ENCODE measurements at places on chromosomes 11 and 22. TPM values are rescaled to one million over a fixed set of nuclear protein-coding genes. Genes with fewer than 3 reads are reported as not detected.

The MFRP gene
- polyA plus RNA-seq, result not detected

- no peak for DNase-seq
- H3K4me3 ChIP-seq, result no peak overlapping the region
- H3K27me3 ChIP-seq, result peaks cover 5% of the 10 kb centered on the region
- no peaks in the 10 kb centered on the region for H3K36me3 ChIP-seq
- no peak overlapping the region for H3K27ac ChIP-seq
Measured at GRCh38 chr11:133966172-133966651, 9.4 kb upstream of the IGSF9B start.

DNA sequence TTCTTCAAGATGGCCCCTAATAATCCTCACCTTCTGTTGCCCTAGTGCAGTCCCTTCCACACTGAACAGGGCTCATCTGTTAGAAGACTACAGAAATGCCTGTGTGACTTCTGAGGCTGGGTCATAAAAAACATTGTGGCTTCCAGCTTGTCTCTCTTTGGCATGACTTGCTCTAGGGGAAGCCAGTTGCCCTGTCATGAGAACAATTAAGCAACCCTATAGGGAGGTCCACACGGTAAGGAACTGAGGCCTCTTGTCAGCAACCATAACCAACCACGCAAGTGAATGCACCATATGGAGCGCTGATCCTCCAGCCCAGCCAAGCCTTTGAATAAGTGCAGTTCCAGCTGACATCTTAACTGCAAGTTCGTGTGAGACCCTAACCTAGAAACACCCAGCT is 2.6 kb downstream of the LIPT2 start:
- no peak overlapping the region for H3K4me3 ChIP-seq
- no peaks in the 10 kb centered on the region for H3K27me3 ChIP-seq
- peaks cover 20% of the 10 kb centered on the region for H3K4me1 ChIP-seq
- no peak overlapping the region for H3K27ac ChIP-seq
- DNase-seq, result no peak

DNA sequence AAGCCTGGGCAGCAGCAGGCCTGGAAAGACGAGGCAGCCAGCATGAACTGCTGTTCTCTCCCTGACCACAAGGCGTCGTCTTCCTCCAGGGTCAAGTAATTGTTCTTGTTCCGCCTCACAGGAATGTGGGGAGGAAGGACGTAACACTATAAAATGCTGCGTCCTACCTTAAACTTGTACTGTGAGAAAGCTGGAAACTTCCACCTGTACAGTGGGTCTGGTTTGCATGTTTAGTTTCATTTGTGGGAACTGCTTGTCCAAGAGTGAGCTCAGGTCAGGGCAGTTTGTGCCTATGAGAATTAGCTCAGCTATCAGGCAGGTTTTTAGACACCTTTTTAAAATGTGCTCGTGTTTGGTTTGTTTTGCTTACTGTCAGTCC is 55.2 kb downstream of the PANX1 start:
- DNase-seq, result no peak
- no peak overlapping the region for H3K4me3 ChIP-seq
- no peaks in the 10 kb centered on the region for H3K4me1 ChIP-seq
- no peaks in the 10 kb centered on the region for H3K27me3 ChIP-seq
- peaks cover 23% of the 10 kb centered on the region for H3K36me3 ChIP-seq

The SLC39A13 gene
- polyA plus RNA-seq, result 21.9 TPM

The MED15 gene
- polyA plus RNA-seq, result 35.4 TPM

The NCF4 gene
- 63.6 TPM for polyA plus RNA-seq

DNA sequence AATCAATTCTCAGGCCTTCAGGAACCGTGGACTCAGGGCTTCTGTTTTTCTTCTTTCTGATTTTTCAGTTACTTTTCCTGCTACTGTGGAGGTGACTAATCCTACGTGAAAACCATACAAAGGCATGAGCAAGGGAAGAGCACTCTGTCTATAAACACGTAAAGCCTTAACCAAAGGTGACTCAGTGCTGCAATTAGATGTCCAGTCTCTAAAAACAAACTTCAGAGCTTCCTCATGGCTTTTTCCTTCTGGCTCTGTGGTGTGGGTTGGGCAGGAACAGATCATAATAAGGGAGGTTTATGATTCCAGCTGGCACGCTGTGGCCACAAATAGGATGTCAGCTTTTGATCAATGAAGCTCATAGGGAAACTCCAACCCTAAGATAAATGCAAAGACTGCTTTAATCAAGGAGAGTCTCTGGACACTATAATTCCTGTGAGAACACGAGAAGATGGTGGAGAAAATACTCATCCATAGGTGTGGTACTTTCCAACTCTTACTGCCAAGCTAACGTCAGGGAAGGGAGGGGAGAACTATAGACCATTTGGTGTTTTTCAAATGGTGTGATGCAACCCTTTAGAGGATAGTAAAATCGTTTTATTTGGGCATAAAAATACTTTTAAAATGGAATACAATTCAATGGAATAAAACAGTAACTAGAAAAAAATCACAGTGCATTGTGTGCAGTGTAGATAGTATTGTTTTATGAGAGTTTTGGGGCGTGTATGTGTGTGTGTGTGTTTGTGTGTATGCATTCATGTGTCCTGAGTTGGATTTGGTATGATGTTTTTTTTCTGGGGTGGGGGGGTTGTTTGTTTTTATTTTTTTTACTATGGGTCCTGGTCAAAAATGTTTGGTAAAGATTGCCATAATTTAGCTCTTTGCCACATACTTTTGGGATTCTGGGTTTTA is at the start of gene NXPE2:
Gene NXPE2 (plus strand): TSS at position 403 of the 912 bp plus-strand sequence. CDS start 49 bp downstream, at position 452.
- H3K4me3 ChIP-seq, result no peak within 1 kb of the TSS
- no peaks in the 10 kb centered on the region for H3K27me3 ChIP-seq
- H3K36me3 ChIP-seq, result no peaks in the 10 kb centered on the region
- no peak for DNase-seq
- no peaks in the 10 kb centered on the region for H3K4me1 ChIP-seq

The HTATIP2 gene
- 108 TPM for polyA plus RNA-seq

GRCh38 chr11:116611998-116612620 is 160.7 kb downstream of the BUD13 start:
- no peak for DNase-seq
- H3K36me3 ChIP-seq, result no peaks in the 10 kb centered on the region
- H3K4me1 ChIP-seq, result no peaks in the 10 kb centered on the region
- no peaks in the 10 kb centered on the region for H3K27me3 ChIP-seq
- no peak overlapping the region for H3K27ac ChIP-seq

The OR51B5 gene
- not detected for polyA plus RNA-seq

GRCh38 chr22:28939394-28939793 is 56.0 kb downstream of the ZNRF3 start:
- no peak overlapping the region for H3K4me3 ChIP-seq
- no peak for DNase-seq
- H3K4me1 ChIP-seq, result no peaks in the 10 kb centered on the region
- no peaks in the 10 kb centered on the region for H3K27me3 ChIP-seq
- H3K36me3 ChIP-seq, result no peaks in the 10 kb centered on the region

DNA sequence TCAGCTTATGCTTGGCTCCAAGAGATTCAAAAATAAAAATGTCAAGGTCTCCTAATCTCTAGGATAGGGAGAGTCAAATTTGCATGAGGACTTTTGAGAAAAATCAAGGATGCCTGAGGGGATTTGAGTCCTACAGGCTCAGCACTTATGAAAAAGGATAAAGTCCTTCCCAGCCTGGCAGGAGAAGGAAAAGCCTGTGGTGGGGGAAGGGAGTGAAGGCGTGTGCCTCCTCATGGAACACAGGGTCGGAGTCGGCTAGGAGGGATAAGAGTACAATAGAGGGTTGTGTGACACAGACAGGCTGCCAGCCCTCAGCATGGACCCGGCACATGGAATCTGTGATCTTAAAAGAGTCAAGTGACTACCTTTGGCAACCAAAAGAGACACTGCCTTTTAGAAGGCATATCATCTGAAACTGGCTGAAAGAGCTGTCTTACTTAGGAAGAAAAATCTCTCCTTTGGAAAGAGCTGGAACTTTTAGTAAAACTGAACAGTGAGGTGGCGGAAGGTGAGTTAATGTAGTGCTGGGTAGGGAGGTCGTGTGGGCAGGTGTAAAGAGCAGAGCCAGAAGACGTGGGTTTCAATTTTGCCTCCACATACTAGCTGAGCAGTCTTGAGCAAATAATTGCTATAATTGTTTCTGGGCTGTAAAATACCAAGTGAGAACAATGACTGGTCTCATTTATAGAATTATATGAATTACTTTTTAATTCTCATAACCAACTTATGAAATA is 58.8 kb upstream of the RDX start:
- H3K4me3 ChIP-seq, result no peak overlapping the region
- no peaks in the 10 kb centered on the region for H3K4me1 ChIP-seq
- H3K27me3 ChIP-seq, result no peaks in the 10 kb centered on the region

The GPHA2 gene
- not detected for polyA plus RNA-seq

The CEND1 gene
- polyA plus RNA-seq, result 0.67 TPM

- no peaks in the 10 kb centered on the region for H3K4me1 ChIP-seq
- H3K27me3 ChIP-seq, result no peaks in the 10 kb centered on the region
- H3K4me3 ChIP-seq, result no peak overlapping the region
Measured at GRCh38 chr22:36199001-36199551, 2.5 kb downstream of the APOL4 start.

DNA sequence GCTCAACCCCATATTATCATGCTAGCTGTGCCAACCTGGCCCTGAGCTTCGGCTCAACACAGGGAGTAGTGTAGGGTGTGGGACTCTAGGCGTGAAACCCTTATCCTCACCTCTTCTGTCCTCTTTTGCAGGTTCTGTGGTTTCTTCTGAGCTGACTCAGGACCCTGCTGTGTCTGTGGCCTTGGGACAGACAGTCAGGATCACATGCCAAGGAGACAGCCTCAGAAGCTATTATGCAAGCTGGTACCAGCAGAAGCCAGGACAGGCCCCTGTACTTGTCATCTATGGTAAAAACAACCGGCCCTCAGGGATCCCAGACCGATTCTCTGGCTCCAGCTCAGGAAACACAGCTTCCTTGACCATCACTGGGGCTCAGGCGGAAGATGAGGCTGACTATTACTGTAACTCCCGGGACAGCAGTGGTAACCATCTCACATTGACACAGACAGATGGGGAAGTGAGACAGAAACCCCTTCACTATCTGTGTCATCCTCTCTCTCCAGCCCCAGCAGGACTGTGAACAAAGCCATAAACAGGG is 76.4 kb downstream of the GGTLC2 start:
- DNase-seq, result no peak
- no peak overlapping the region for H3K4me3 ChIP-seq
- H3K36me3 ChIP-seq, result no peaks in the 10 kb centered on the region
- no peak overlapping the region for H3K27ac ChIP-seq
- H3K4me1 ChIP-seq, result peaks cover 7% of the 10 kb centered on the region

- H3K27me3 ChIP-seq, result peaks cover 27% of the 10 kb centered on the region
- peak; percentile 57 for DNase-seq
- H3K4me1 ChIP-seq, result peaks cover 28% of the 10 kb centered on the region
- no peaks in the 10 kb centered on the region for H3K36me3 ChIP-seq
Measured at GRCh38 chr11:103091064-103091800, 728 bp downstream of the DCUN1D5 start.

- H3K27me3 ChIP-seq, result no peaks in the 10 kb centered on the region
- no peaks in the 10 kb centered on the region for H3K4me1 ChIP-seq
- DNase-seq, result no peak
- H3K36me3 ChIP-seq, result no peaks in the 10 kb centered on the region
Measured at GRCh38 chr11:8369592-8370205, 106.0 kb upstream of the LMO1 start.

DNA sequence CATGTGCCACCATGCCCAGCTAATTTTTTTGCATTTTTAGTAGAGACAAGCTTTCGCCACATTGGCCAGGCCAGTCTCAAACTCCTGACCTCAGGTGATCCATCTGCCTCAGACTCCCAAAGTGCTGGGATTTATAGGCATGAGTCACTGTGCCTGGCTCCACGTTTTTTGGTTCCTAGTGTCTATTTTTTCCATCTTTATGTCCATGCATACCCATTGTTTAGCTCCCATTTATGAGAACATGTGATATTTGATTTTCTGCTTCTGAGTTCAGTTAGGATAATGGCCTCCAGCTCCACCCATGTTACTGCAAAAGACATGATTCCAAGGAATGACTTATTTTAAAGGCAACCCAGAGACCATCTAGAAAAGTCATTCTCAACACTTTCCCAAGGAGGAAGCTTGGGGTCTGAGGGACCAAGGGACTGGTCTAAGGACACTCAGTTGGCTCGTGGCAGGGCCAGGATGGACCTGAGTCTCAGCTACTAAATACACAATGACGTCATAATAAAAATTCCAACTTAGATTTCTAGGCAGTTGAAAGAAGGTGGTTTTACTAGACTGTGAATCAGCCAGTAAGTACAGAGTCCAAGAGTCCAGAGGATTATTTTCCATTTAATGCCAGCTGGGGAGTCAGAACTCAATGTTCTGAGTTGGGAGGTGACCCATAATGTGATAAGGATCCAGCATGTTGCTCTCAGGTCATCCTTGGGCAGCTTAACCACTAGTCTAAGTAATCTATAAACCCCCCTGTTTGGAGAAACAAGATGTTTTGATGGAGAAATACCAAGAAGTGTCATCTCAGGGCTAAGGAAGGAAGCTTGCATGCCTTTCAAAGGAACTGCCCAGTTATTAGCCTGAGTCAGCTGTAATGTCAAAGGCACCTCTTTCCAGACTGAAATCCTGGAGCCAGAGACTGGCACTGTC is 39.4 kb downstream of the ABTB2 start:
- H3K36me3 ChIP-seq, result no peaks in the 10 kb centered on the region
- no peaks in the 10 kb centered on the region for H3K4me1 ChIP-seq
- no peak overlapping the region for H3K27ac ChIP-seq

The BDNF gene
- not detected for polyA plus RNA-seq

- H3K4me3 ChIP-seq, result no peak overlapping the region
- no peaks in the 10 kb centered on the region for H3K27me3 ChIP-seq
- no peaks in the 10 kb centered on the region for H3K4me1 ChIP-seq
- H3K36me3 ChIP-seq, result no peaks in the 10 kb centered on the region
- no peak overlapping the region for H3K27ac ChIP-seq
- no peak for DNase-seq
Measured at GRCh38 chr22:24893341-24894070, 53.0 kb downstream of the LHFPL7 start.

- no peaks in the 10 kb centered on the region for H3K27me3 ChIP-seq
- no peak for DNase-seq
- H3K4me1 ChIP-seq, result no peaks in the 10 kb centered on the region
- no peak overlapping the region for H3K4me3 ChIP-seq
Measured at GRCh38 chr11:112132737-112133136, 31.2 kb downstream of the IL18 start.

The HEPHL1 gene
- not detected for polyA plus RNA-seq

The MMP3 gene
- not detected for polyA plus RNA-seq

DNA sequence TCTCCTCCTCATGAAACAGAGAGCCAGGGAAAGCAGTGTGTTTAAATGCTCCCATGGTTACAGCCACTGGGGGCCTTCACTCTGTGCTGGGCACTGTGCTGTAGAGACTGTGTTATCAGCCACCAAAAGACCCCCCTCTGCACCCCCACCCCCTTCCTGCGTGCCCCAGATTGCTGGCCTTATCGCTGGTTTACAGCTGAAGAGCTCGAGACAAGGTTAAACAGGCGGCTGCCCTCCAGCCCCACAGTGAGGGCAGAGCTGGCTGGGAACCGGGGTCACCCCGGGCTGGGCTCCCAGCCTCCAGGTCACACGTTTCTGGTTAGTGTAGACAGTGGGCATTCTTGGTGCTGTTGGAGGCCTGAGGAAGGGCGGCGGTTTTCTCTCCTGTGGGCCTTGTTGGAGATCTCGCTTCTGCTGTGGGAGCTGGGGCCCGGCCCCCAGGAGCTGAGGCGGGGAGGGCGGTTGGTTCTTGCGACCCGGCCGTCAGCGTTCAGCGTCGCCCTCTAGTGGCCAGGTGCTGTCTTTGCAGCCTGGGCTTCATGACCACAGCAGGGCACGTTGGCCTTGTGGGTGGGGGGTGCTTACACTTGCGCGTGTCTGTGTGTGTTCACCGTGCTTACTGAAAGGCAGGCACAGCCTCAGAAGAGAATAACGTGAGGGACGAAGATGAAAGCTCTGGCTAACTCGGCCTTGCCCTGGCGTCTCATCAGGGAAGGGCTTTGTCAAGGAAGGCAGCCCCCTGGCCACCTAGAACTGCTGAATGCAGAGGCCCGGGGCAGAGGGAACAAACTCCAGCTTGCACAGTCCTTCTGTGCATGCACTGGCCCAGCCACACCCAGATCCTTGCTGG is 40.8 kb downstream of the TBC1D22A start:
- H3K4me3 ChIP-seq, result no peak overlapping the region
- H3K4me1 ChIP-seq, result peaks cover 14% of the 10 kb centered on the region
- DNase-seq, result peak; percentile 64

The YDJC gene
- polyA plus RNA-seq, result 55.8 TPM

All from CD4-positive, CD25-positive, alpha-beta regulatory T cell (primary cell).